Stimulated activated naive CD4-positive, alpha-beta T cell treated with Interleukin-2 at 50 U/mL for 16 hours (primary cell): ENCODE measurements at places on chromosomes 4 and X.

- DNase-seq, result no peak
Measured at GRCh38 chrX:151488677-151489076, 74.8 kb upstream of the PASD1 start.

DNA sequence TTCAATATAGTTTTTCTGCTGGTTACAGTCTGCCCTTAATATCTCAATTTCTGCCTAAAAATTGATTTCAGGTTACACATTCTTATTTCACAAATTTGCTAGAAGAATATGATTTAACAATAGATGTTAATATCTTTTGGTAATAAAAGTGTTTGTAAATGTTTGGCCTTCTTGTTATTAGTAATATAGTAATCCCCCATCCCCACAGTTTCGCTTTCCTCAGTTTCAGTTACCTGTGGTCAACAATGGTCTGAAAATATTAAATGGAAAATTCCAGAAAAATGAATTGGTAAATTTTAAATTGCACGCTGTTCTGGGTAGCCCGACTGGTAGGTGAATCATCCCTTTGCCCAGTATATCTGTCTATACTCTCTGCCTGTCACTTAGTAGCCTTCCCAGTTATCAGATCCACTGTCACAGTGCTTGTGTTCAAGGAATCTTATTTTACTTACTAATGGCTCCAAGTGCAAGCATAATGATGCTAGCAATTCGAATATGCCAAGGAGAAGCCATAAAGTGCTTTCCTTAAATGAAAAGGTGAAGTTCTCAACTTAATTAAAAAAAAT lies 3.5 kb upstream of the BMP2K start:
- no peak for DNase-seq

DNA sequence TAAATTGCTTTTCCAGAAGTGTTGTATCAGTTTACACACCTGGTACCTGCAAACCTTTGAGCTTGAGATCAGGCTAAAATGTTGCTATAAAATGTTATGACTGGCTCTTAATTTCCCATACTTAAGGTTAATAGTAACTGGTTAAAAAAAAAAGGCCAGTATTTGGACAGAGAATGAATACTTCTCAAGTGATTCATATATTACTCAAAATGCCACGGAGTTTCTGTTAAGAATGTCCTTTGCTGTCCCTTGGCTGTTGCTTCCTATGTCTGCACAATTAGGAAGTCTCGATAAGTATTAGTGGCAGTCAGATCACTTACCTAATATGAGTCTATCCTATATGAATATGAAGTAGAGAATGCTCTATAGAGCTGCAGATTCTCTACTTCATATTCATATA lies 232.2 kb upstream of the IGFBP7 start:
- DNase-seq, result no peak

- DNase-seq, result no peak
Measured at GRCh38 chr4:142402156-142402555, 443.9 kb downstream of the INPP4B start.

GRCh38 chr4:156623376-156623775 lies 348.2 kb downstream of the PDGFC start:
- DNase-seq, result no peak

GRCh38 chrX:138692591-138692990 lies 18.9 kb downstream of the FGF13 start:
- DNase-seq, result no peak

- DNase-seq, result no peak
Measured at GRCh38 chr4:80921441-80921840, 109.1 kb upstream of the BMP3 start.

DNA sequence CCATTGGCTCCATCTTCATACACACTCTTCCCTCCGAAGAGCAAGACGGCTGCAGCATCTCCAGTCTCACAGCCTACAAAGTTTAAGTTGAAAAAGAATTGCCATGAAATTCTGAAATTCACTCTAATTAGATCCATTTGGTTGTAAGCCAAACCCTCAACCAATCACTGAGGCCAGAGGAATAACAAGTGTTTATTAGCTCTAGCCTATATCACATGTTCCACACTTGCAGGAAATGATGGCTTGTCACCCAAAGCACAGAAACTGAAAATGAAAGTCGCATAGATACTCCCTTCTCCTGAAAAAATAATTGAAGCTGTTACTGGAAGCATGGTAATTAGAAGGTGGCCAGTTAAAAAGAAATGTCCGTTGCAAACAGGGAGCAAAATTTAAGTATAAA lies 1071.8 kb downstream of the CCSER1 start:
- no peak for DNase-seq

DNA sequence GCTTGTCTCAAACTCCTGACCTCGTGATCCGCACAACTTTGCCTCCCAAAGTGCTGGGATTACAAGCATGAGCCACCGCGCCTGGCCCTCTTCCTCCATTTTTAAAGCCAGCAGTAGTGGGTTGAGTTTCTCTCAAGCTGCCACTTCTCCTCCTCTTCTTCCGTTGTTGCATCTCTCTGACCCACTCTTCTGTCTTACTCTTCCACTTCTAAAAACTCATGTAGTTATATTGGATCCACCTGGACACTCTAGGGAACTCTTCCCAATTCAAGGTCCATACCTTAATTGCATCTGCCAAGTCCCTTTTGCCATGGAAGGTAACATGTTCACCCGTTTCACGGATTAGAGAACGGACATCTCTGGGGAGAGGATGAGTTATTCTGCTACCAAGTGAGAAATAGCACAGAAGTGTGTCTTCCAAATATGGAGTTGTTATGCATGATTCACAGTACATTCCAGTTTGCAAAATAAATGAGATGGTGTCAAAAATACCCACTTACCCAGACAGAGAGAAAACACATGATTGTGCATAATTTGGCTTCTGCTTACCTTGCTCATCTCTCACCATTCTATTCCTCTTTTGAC lies 51.8 kb downstream of the GBA3 start:
- no peak for DNase-seq

- DNase-seq, result no peak
Measured at GRCh38 chr4:76905521-76905920, 7.6 kb upstream of the SOWAHB start.

DNA sequence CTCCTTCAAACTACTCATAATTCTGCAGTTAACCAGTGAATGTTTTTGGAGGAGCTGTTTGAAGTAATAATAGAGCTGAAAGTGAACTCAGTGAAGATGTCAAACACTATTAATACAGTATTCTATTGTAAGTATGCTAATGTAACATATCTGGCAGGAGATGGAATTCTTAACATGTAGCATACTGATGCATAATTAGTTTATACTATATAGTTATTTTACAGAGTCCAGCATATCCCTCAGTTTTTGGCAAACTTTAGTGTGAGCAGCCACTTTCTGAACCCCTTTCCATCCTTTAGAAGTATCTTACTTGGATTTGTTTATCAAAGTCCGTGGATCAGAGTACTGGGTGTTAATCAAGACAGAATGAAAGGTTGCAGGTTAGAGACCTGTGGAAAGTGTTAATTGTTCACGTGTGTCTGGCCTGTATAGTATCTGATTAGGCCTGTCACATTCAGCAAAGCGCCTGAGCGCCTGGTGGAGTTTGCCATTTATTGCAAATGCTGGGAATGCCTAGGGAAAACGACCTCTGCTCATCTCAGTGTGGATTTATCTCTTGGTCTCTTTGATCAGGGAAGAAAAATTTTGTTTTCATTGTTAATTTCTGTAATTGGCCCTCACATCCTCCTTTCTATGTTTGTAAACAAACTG lies 251.7 kb upstream of the MAD2L1 start:
- no peak for DNase-seq

GRCh38 chr4:138535316-138535715 lies 293.2 kb upstream of the SLC7A11 start:
- DNase-seq, result no peak

GRCh38 chr4:113747949-113748348 lies 13.6 kb downstream of the CAMK2D start:
- DNase-seq, result no peak

DNA sequence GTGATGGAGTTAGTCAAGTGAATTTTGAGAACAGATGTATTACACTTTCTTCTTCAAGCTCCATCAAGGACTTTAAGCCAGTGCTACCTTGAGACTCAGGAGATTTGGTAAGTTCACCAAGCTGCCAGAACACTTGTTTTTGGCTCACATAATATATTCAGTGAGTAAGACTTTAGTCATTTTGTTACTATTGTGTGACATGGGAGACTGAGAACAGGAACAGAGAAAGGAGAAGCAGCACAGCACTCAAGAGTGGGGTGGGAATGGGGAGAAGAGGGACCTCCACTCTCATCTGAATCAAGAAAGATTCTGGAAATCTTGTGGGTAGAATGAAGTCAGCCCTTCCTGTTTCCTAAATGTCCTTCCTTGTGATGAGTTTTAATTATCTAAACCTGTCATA lies 87.3 kb upstream of the TET2 start:
- no peak for DNase-seq

GRCh38 chr4:169252339-169253112 lies 18.2 kb downstream of the SH3RF1 start:
- DNase-seq, result no peak

GRCh38 chr4:45294464-45294863 lies 568.1 kb upstream of the GNPDA2 start:
- no peak for DNase-seq

DNA sequence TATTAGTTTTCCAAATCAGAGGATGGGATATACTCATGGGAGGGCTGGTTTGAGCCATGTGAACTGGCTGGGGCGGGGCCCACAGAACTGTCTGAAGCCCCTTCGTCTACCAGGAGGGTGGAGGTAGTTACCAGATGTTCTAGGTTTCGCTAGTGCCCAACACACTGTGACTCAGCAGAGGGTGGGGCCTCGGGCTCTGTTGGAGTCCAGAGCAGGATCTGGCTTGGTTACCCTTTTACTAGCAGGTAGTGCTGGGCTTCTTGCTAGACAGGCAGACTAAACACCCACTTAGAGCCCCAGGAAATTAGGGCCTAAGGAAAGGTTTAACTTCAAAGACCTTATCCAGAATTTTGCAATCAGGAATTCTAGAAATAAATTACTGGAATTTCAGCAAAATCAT lies 56.2 kb upstream of the CHRDL1 start:
- no peak for DNase-seq

- peak; percentile 71 for DNase-seq
Measured at GRCh38 chrX:76427560-76428242, at the start of gene MAGEE1. MAGEE1 (plus strand) TSS chrX:76427710; CDS start chrX:76427931, 221 bp downstream.
